ENCODE measurements at places on chromosomes 1 and 21.

DNA sequence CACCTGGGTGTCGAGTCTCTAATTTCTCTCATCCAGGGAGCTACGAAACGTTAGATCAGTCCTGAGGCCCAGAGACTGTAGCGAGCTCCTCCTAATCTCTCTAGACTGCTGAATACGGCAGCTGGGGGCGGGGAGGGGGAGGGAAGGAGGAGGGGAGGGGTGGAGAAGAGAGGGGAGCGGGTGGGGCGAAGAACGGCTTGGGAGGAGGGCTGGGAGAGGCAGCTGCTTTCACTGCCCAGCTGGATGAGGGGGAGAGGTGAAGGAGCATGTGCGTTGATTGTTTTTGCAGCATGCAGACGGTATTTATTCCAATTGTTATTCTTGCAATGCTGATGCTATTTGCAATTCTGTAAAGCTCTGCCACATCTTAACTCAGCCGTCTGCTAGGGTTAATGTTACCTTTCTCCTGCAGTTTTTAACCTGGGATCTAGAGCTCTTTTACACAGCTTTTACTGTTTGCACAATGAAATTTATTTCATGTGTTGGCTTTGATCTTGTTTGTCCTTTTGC, 790 bp downstream of the DNAJC6 start:
- no peak for DNase-seq

DNA sequence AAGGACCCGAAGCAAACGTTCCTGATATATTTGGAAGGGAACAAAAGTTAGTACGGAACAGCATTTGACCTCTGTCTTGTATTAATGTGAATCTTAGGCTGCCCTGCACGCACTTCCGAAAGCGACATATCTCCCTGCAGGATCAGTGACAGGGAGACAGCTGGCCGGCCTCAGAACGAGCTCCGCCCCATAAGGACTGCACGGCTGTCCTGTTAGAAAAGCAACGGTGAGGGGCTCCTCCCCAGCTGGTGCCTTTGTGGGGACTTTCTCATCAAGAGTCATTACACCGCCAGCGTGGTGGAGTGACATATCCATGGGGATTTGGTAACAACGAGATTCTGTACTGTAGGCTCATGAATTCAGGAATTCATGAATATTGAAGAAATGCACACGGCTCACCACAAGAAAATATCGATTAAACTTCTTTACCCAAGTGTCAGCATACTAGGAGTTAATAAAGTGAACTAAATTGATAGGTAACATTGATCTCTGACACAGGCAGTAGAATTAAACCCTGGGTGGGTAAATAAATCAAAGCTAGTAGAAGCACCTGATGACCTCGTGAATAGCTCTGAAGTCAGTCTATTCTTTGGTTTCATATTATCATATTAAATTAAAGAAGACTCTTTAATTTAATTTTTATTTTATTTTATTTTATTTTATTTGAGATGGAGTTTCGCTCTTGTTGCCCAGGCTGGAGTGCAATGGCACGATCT, 8.1 kb upstream of the GREM2 start:
- DNase-seq, result no peak

DNA sequence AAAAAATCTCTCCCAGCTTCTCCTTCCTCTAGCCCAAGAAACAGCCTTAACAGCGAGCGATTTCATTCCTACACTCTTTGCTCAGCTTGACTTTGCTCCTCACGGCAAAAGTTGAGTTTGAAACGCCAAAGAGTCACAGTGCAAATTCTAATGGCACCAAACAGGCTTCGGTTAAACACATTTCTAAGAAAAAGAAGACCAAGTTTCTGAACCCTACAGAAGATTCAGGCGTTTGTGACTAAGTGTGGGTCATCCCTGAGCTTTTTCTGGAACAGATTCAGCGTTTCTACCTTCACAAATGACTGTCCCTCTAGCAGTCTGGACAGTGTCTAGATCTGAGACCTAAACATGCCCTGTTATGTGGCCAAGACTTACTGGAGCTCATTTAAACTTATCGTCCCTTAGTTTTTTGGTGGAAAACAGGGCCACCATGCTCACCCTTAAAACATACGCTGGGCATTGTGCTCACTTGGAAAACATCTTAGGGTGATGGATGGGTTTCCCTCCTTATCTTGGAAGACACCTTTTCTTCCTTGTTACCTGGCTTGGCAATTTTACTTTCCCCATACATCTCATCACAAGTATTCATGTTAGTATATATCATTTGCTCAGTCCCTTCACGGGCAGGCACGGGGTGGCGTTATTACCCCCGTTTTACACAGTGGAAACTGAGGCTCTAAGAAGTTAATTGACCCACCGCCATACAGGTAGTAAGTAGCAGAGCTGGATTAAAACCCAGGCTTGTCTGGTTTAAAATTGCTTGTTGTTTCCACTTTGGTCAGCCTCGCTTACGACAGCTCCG, 1.0 kb downstream of the C1orf198 start:
- DNase-seq, result no peak

DNA sequence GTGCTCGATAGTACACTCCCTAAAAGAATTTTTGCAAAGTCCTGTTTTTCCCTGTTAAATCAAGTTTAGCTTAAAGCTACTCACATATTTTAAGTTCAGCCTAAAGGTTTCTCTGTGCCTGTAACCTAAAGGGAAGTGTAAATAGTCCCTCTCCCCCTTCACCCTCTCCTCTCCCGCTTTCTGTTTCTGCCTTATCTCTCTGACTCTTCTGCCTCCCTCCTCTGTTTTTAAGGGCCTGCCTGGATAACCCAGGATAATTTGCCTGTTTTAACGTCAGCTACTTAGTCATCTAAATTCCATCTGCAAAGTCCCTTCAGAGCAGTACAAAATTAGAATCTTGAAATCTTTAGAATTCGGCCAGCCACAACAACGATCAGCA, 92.6 kb downstream of the NID1 start:
- no peak for DNase-seq

DNA sequence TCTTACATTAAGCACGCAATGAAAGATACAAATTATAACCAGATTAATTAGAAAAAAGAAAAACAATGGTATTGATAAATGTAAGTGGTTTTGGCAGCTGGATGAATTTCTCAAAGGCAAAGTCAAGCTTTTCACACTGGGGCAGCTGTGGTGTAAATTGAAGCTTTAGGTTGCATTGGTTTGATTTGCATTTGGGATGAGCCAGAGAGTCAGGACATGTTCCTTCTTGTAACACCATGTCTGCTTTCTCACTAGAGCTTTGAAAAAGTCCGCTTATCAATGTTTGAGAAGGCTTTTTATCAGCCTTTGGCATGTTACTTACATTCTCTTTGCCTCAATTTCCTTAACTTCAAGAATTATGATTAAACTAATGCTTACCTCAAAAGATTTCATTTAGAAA, 173.9 kb downstream of the GPATCH2 start:
- no peak for DNase-seq

GRCh38 chr1:41712081-41712480, 206.6 kb downstream of the HIVEP3 start:
- no peak for DNase-seq

DNA sequence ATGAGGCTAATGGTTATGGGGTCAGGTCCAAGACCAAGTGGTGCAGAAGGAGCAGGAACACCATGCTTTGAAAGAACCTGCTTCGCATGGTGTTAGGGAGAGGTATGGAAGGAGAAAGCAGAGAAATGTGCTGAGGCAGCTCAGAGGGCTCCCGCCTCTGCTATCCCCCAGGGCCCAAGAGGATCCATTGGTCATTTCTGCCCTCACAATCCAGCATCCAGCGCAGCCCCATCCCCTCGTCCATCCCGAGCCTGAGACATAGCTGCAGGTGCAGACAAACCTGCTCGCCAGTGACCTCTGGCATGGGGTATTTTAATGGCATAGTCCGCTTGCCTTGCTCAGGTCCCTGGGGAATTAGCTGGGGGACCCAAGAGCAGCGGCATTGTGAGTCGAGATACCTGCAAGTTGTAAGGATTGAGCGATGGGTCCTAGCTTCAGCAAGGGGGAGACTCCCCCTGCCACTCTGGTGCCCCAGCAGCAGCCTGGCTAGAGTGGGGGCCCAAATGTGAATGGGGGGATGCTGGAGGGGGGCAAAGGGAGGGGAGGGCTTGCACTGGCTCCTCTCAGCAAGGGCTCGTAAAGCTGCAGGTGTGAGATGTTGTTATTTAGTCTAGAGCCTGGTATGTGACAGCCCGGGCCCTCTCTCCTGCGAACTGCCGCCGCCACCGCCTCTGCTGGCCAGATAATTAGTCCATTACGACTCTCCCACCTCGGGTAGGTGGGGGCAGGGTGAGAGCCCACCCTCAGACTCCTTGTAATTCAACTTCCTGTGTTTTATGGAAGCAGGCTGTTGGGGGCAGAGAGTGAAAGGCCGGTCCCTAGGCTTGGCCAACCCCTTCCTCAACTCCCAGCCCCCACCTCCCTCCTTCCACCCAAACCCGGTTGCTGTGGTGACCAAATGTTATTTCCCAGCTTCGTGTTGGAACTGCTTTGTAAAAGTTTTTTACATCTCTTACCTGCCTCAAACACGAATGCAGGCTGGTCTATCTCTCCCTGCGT, 118.8 kb downstream of the RNF220 start:
- no peak for DNase-seq

- DNase-seq, result no peak
Observed at GRCh38 chr1:201711811-201712210, 117.1 kb upstream of the IPO9 start.

DNA sequence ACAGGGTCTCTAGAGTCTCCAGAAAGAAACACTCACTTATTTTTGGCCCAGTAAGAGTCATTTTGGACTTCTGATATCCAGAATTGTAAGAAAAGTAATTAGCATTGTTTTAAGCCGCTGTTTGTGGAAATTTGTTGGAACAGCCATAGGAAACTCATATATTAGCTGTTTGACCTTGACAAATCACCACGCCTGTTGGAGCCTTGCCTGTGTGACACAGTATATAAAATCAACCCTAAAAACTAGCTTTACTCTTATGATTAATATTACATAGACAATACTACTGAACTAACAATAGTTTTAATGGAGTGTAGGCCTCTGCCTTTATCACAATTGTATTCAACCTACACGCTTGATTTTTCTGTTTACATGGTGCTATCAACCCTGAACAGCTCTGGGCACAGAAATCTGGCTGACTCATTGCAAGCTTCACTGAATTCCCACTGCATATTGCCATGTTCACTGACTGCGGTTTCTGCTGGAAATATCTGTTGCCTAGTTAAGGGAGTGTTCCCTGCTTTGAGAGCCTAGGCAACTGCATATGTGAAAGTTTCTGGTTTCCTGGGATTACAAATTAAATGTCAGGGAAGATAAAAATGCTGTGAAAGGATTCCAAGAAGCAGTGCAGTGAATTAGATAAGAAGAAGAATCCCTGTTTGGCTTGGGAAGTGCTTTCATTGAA, 419.5 kb upstream of the DEPDC1 start:
- no peak for DNase-seq

GRCh38 chr1:194512957-194513356, 1326.5 kb upstream of the B3GALT2 start:
- no peak for DNase-seq

- DNase-seq, result no peak
Observed at GRCh38 chr1:205575294-205575885, 56.4 kb downstream of the ELK4 start.

DNA sequence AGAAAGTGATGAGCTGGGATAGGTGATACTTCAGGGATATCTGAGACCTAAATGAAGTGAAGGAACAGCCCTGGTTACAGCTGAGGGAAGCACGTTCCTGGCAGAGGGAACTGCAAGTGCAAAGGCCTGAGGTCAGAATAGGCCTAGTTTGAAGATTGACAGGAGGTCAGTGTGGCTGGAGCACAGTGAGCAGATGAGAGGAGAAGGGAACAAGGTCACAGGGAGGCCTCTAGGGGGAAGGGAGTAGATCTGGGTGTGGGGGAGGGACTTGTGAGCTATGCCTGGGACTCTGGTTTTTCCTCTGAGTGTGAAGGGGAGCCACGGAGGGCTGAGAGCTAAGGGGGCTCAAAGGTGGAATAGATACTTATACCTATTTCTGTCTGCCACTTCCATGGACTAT, 736.4 kb downstream of the MATN1 start:
- no peak for DNase-seq

DNA sequence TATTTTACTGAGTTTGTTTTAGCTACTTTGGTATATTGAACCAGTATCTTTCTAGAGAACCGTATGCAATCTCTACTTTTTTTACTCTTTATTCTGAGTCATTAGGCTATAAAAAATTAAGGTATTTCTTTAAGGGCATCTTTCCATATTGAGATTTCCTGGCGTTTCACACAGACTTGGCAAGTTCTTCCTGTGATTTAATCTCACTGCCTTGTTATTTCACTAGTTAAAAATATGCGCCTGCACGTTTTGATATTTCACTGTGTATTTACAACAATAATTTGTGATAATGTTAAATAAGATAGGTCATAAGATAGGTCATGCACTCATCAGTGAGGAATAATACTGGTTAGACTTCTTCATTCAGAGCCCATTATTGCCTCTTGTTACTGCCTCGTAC, 16.2 kb upstream of the CR1L start:
- no peak for DNase-seq

- DNase-seq, result peak; percentile 69
Observed at GRCh38 chr21:45136927-45137611, 62.7 kb downstream of the ADARB1 start.

DNA sequence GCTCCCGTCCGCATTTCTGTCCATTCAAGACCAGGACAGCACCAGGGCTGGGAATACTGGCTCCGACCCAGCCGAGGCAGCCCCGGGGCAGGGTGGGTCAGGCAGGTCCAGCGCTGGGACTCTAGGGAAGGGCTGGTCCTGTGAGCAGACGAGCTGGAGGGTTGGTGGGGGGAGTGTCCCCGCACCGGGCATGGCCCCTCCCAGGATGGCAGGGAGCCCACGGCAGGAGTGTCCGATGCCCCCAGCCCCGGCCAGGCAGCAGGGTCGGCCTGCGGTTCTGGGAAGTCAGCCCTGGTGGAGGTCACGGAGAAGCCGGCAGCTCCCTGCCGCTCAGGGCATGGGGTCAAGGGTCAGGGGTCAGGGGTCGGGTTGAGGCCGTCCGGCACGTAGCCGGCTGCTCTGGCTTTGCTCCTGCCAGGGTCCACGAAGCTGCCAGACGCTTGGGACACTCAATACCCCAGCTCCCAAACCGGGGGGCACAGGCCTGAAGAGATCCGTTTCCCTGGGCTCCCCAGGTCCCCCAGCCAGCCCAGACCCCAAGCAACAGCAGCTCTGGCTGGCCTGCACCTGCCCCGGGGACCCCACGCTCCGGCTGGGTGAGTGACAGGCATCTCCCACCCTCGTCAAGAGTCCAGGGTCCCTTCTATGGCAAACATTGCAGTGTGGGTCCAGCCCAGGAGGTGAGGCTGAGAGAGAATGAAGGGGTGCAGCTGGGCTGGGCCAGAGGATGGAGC, 6.7 kb downstream of the C1QTNF12 start:
- no peak for DNase-seq

GRCh38 chr1:16009030-16009460, 5.0 kb downstream of the SRARP start:
- peak; percentile 79 for DNase-seq

DNA sequence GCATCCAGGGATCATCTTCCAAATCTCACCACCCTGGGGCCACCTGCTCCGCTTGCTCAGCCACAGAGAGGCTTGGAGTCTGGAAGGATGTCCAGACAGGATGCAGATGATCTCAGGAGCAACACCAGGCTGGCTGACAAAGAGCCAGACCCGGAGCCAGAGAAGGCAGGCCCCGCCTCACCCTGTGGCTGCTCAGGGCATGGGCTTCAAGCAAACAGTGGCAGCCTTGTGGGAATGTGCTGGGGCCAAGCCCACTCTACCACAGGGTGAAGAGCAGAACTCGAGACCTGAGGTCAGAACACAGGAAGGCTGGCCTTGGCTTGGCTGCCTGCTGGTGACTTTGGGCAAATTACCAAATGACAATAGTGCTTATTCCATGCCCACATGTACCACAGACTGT, 45.5 kb downstream of the MRPL37 start:
- DNase-seq, result no peak

- DNase-seq, result no peak
Observed at GRCh38 chr21:25199944-25200343, 407.3 kb downstream of the MRPL39 start.

GRCh38 chr1:186950547-186950946, 121.8 kb downstream of the PLA2G4A start:
- no peak for DNase-seq

Data from hematopoietic multipotent progenitor cell (in vitro differentiated cells).